ENCODE measurements at places on chromosomes 11 and 22.

DNA sequence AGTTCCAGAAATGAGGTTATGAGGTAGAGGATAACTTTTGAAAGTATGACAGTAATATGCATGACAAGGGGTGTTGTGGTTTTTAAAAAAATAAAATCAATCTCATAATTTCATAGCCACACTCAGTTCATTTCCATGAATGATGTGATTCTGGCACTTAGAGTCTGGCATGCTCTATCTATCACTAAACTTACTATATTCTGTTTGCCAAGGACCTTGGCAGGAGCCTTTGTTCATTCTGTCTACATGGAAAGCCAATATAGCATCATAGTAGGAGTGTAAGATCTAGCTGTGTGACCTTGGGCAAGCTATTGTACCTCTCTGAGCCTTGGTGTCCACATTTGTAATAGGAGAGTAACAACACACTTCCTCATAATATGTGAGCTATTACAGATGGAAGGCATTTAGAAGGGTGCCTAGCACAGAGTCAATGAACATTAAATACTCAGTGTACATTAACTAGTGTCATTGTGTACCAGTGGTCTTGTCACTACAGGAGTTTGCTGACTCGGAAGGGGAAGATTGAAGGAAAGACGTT, 507.6 kb downstream of the SOX6 start:
- H3K27me3 ChIP-seq: no peaks in the 10 kb centered on the region
- no peaks in the 10 kb centered on the region for H3K36me3 ChIP-seq
- peaks cover 17% of the 10 kb centered on the region for H3K4me1 ChIP-seq
- H3K27ac ChIP-seq: no peak overlapping the region
- DNase-seq: no peak

- H3K4me1 ChIP-seq: no peaks in the 10 kb centered on the region
- H3K36me3 ChIP-seq: peaks cover 94% of the 10 kb centered on the region
- no peak overlapping the region for H3K27ac ChIP-seq
- H3K4me3 ChIP-seq: peak overlapping the region; percentile 29
- no peak for DNase-seq
- H3K27me3 ChIP-seq: no peaks in the 10 kb centered on the region
Observed at GRCh38 chr11:108206969-108207682, 15.3 kb downstream of the NPAT start.

- H3K4me3 ChIP-seq: no peak overlapping the region
- no peaks in the 10 kb centered on the region for H3K4me1 ChIP-seq
- H3K27me3 ChIP-seq: no peaks in the 10 kb centered on the region
- H3K36me3 ChIP-seq: no peaks in the 10 kb centered on the region
Observed at GRCh38 chr22:45460288-45461109, 42.2 kb upstream of the FBLN1 start.

DNA sequence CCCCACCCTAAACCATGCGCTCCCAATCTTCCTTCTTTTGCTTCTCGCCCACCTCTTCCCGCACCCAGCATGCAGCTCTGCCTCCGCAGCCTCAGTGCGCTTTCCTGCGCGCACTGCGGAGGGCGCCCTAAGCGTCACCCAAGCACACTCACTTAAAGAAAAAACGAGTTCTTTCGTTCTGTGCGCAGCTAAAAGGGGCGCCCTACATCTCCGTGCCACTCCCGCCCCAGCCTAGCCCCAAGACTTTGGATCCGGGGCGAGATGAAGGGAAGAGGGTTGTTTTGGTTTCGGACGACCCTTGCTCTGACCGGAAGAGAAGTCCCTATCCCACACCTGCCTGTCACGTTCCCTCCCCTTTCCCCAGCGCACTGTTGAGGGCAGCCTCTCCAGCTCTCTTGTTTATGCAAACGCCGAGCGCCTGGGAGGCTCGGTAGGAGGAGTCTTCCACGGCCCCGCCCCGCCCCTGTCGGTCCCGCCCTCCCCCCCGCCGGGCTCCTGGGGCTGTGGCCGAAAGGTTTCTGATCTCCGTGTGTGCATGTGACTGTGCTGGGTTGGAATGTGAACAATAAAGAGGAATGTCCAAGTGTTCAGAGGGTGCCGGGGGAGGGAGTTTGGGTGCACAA, 5.3 kb downstream of the VSIG2 start:
- H3K4me3 ChIP-seq: peak overlapping the region; percentile 90
- peaks cover 97% of the 10 kb centered on the region for H3K27me3 ChIP-seq
- H3K27ac ChIP-seq: no peak overlapping the region
- H3K36me3 ChIP-seq: no peaks in the 10 kb centered on the region

- H3K36me3 ChIP-seq: no peaks in the 10 kb centered on the region
- H3K27ac ChIP-seq: no peak overlapping the region
- no peaks in the 10 kb centered on the region for H3K4me1 ChIP-seq
- DNase-seq: no peak
Observed at GRCh38 chr22:48926136-48926535, 901.5 kb downstream of the BRD1 start.

DNA sequence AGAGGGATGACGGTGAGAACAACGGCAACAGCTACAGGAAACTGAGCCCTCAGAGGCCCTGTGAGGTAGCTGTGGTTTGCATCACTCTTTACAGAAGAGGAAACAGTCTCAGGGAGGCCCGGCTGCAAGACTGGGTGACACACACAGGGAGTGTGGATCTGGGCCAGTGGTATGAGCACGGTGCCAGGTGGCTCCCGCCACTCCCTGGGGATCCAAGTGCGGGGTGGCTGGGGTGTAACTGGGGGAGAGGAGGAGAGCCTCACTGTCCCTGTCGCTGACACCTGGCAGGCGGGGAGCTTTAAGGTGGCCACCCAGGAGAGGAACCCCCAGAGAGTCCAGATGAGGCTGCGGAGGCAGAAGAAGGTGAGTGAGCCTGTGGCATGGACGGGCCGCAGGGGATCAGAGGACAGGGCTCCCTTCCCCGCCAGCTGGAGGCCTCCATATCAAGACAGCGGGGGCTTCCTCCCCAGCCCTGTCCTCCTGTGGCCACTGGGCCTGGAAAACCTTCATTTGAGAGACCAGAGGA, 5.6 kb downstream of the RGL4 start:
- no peaks in the 10 kb centered on the region for H3K4me1 ChIP-seq
- no peak overlapping the region for H3K27ac ChIP-seq
- DNase-seq: no peak
- peaks cover 32% of the 10 kb centered on the region for H3K36me3 ChIP-seq
- no peak overlapping the region for H3K4me3 ChIP-seq

DNA sequence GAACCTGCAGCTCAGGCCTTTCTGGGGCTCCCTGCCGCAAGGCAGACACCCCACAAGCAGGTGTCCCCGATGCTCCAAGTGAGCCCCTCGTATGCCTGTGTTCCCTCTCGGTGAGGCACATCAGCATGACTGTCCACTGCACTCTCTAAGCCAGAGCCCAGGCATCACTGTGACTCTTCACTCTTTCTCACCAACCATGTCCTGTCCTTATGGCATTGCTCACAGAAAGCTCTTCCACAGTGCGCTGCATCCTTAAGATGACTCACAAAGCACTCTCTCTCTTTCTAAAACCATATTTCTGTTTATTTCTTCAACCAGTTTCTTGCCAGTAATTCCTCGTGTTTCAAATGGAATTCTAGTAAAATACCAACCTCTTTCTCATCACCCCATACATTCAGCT, 18.1 kb downstream of the GAB4 start:
- H3K4me1 ChIP-seq: no peaks in the 10 kb centered on the region
- no peaks in the 10 kb centered on the region for H3K27me3 ChIP-seq
- H3K27ac ChIP-seq: no peak overlapping the region
- H3K4me3 ChIP-seq: no peak overlapping the region

GRCh38 chr11:118109231-118109630, 22.5 kb upstream of the SMIM35 start:
- DNase-seq: no peak
- H3K4me1 ChIP-seq: no peaks in the 10 kb centered on the region
- no peak overlapping the region for H3K27ac ChIP-seq
- H3K4me3 ChIP-seq: no peak overlapping the region
- no peaks in the 10 kb centered on the region for H3K27me3 ChIP-seq

DNA sequence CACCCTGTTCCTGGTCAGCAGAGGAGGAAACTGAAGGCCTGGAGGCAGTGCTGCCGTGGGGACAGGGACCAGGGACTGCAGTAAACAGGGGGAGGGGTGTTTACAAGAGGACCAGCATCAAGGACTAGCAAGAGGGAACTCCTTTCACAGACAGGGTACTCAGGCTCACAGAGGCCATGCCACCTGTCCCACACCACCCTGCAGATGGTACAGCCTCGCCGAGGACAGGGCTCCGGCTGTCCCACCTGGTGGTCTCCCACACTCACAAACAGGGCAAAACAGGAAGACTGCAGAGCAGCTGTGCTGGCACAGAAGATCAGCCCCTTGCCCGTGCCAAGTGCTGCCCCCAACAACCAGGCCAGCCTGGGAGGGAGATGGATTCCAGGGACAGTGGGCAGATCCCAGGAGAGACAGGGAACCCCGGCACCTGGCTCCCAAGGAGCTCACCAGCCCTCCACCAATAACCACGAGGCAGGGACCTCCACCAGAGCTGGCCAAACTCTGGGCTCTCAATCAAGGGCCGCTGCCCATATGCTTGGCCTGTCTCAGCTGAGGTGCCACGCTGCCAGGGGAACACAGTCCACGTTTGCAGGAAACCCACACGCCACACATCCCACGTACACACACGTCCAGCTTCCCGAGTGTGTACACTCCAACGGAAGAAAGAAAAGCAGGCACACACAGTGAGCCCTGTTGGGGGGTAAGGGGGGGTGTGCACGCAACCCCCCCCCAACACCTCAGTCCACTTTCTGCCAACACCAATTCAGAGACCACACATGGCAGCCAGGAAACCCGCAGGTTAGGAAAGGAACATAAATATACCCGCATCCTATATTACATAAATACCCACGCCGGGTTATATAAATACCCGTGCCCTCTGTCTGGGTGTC, 2.1 kb downstream of the CSNK1E start:
- no peaks in the 10 kb centered on the region for H3K27me3 ChIP-seq
- H3K4me1 ChIP-seq: peaks cover 27% of the 10 kb centered on the region
- H3K4me3 ChIP-seq: peak overlapping the region; percentile 100

GRCh38 chr11:131041331-131042040, 125.2 kb upstream of the SNX19 start:
- H3K4me1 ChIP-seq: no peaks in the 10 kb centered on the region
- no peaks in the 10 kb centered on the region for H3K36me3 ChIP-seq
- DNase-seq: no peak

DNA sequence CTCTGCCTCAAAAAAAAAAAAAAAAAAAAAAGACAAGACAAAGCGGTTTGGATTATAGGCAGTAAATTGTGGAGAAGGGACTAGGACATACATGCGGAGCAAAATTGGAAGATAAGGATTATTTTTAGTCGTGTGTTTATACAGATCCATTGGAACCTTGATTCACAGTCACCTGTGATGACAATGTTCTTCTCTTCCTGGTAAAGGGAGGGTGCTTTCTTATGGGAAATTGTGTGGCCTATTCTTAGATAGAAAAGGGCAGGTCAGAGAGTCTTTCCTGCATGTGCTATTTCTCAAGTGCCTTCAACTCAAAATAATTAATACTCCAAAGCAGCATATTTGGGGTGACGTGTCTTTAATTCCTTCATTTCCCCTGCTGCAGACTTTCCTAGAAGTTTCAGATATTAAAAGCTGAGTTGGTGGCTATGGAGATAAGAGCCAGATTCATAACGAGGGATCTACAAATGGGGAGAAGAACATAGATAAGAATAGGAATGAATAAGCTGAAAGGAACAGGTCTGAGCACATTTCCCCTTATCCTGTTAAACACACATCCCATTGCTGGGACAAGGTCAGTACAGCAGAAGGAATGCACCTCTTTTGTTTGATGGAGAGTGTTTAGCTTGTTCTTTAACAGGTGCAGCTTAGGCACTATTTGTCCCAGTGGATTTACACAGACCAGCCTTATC, 22.5 kb downstream of the GSTT2B start:
- no peak overlapping the region for H3K27ac ChIP-seq
- no peak for DNase-seq
- no peak overlapping the region for H3K4me3 ChIP-seq
- no peaks in the 10 kb centered on the region for H3K36me3 ChIP-seq
- H3K27me3 ChIP-seq: no peaks in the 10 kb centered on the region

DNA sequence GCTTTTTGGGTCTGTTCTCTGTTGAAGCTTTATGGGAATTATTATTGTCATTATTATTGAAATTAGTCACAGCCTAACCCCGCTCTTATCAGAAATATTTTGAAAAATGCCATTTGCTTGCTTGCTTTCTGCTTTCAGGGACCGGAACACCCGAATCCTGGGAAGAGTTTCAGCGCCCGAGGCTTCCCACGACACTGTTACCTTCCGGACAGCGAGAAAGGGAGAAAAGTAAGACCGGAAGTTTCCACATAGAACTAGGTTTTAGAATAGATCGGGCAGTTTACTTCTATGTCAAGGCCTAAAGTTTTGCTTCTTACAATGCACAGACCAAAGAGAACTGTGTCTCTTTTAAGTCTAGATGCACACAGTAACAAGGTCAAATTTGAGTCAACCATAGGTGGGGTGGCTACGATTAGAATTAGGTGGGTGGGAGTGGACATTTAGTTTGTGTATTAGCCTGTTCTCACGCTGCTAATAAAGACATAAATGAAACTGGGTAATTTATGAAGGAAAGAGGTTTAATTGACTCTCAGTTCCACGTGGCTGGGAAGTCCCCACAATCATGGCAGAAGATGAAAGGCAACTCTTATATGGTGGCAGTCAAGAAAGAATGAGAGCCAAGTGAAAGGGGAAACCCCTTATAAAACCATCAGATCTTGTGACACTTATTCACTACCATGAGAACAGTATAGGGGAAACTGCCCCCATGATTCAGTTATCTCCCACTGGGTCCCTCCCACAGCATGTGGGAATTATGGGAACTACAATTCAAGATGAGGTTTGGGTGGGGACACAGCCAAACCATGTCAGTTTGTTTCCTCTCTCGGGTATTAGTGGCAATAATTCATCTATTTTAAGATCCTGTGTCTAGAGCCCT, 12.9 kb downstream of the MPEG1 start:
- DNase-seq: no peak
- H3K27me3 ChIP-seq: no peaks in the 10 kb centered on the region
- no peaks in the 10 kb centered on the region for H3K4me1 ChIP-seq
- H3K27ac ChIP-seq: no peak overlapping the region
- peaks cover 72% of the 10 kb centered on the region for H3K36me3 ChIP-seq

DNA sequence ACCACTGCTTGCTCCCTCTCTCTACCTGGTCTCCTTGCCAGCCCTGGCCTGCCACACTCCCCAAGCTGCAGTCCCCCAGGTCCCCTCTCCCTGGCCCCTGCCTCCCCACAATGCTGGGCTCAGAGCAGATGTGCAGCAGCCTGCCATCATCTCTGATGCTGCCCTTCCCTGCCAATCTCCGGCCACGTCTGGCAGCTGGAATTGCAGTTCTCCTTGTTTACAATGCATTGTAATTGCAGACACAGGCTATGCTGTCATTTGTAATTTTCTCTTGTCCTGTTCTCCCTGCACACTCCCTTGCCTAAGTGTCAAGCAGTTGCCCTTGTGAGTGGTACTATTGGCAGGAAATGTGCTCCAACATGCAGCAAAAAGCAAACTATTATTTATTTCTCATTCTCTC, 222.3 kb downstream of the NTM start:
- H3K4me1 ChIP-seq: peaks cover 14% of the 10 kb centered on the region
- DNase-seq: no peak
- no peaks in the 10 kb centered on the region for H3K27me3 ChIP-seq
- no peak overlapping the region for H3K4me3 ChIP-seq
- no peaks in the 10 kb centered on the region for H3K36me3 ChIP-seq

Data from endodermal cell (in vitro differentiated cells).